ENCODE measurements at places on chromosomes 3 and 15. TPM values are rescaled to one million over a fixed set of nuclear protein-coding genes. Genes with fewer than 3 reads are reported as not detected.

- H3K36me3 ChIP-seq, result no peaks in the 10 kb centered on the region
- H3K27me3 ChIP-seq, result no peaks in the 10 kb centered on the region
- H3K4me3 ChIP-seq, result no peak overlapping the region
- H3K4me1 ChIP-seq, result peaks cover 8% of the 10 kb centered on the region
Measured at GRCh38 chr3:177498037-177498857, 301.0 kb upstream of the TBL1XR1 start.

DNA sequence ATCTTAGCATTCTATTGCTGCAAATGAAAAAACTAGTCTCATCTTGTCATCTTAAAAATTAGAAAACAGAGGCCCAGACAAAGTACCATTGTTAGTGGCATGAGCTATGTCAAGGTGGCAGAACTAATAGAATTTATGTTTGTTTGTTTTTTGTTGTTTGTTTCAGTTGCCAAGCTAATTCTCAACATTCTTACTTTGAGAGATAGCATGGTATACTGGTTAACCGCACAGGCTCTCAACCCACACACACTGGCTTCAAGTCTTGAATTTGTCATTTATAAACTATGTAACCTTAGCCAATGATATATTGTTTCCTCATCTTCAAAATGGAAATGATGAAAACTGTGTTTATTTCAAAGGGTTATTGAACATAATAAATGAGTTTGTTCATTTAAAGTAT lies 367.6 kb upstream of the PLSCR5 start:
- H3K27ac ChIP-seq, result no peak overlapping the region
- no peaks in the 10 kb centered on the region for H3K4me1 ChIP-seq
- H3K36me3 ChIP-seq, result no peaks in the 10 kb centered on the region
- no peak for DNase-seq

GRCh38 chr3:9646800-9647152 lies 2.5 kb upstream of the MTMR14 start:
- no peak overlapping the region for H3K4me3 ChIP-seq
- H3K4me1 ChIP-seq, result peaks cover 12% of the 10 kb centered on the region
- H3K27ac ChIP-seq, result no peak overlapping the region
- DNase-seq, result no peak

DNA sequence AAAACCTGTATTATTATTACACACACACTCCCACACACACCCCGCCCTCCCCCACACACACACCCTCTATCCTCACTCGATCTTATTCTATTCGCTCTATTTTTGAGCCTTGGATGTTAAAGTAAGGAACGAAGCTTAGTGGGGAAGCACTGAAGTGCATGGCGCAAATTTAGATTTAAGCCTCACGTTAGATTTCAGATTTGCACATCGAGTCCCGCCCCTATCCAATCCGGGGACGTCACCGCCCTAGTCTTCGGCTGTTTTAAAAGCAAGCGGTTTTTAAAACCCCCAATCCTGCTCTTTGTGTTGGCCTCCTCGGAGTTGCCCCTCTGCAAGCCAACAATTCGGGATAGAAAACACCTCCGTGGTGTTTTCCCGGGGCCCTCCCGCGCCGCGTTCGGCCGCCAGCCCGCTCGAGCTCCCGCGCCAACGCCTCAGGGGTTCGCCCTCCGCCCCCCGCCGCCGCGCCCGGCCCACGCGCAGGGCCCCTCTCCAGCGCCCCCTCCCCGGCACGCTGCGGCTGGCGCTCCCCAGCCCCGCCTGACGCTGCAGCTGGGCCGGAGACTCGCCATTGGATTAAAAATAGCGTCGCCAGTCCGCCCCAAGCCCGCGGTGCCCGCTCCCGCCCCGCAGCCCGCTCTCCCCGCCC lies at the start of gene USP13:
Gene USP13 (plus strand): TSS at position 594 of the 649 bp plus-strand sequence. CDS start 186 bp downstream, outside the sequence.
- peak within 1 kb of the TSS; percentile 57 for H3K27ac ChIP-seq
- no peaks in the 10 kb centered on the region for H3K36me3 ChIP-seq
- peak; percentile 66 for DNase-seq
- H3K4me3 ChIP-seq, result peak within 1 kb of the TSS; percentile 97
- H3K4me1 ChIP-seq, result peaks cover 9% of the 10 kb centered on the region

DNA sequence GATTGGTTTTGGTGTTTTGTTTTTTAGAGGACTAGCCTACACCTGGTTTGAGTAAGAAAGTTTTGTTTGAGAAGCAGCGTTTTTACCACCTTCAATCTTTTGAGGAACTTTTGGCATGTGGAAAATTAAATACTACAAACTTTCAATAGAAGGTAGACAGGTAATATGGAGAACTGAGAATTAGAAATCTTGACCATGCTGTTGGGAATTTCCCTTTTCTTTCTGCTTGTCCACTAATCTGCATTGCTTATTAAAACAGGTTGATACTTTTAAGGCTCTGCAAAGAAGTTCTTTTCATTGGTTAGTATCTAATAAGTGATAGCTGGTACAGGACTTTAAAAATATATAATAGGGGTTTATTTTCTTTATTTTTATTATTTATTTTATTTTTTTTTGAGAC lies 31.9 kb downstream of the UBE2E1 start:
- no peaks in the 10 kb centered on the region for H3K4me1 ChIP-seq
- 0 out of 2 replicates have a peak overlapping the region, but pooled peaks have one; percentile 7 for H3K27ac ChIP-seq
- H3K36me3 ChIP-seq, result peaks cover 8% of the 10 kb centered on the region

- no peak overlapping the region for H3K27ac ChIP-seq
- peaks cover 29% of the 10 kb centered on the region for H3K4me1 ChIP-seq
- DNase-seq, result peak; percentile 48
- H3K27me3 ChIP-seq, result no peaks in the 10 kb centered on the region
- H3K36me3 ChIP-seq, result no peaks in the 10 kb centered on the region
- no peak overlapping the region for H3K4me3 ChIP-seq
Measured at GRCh38 chr15:42037656-42038055, 16.8 kb upstream of the PLA2G4E start.

- no peaks in the 10 kb centered on the region for H3K27me3 ChIP-seq
- no peaks in the 10 kb centered on the region for H3K4me1 ChIP-seq
- H3K36me3 ChIP-seq, result no peaks in the 10 kb centered on the region
- no peak overlapping the region for H3K4me3 ChIP-seq
Measured at GRCh38 chr3:138036572-138036971, 26.6 kb downstream of the CLDN18 start.

DNA sequence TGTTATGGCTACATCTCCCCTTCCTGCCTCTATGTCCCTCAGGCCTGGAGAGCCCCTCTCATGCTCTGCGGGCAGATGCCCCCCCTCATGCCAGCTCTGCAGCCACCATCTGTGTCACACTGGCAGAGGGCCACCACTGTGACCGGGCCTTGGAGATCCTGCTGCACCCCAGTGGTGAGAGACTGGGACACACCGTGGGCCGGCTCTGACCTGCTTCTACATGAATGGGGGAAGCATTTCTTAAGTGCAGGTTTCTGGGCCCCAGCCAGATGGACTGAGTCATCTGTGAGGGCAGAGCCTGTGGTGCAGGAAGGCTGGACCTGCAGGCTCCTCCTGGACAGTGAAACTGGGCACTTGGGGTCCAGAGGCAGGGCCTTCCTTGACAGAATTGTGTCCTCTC lies 4.8 kb downstream of the VWA5B2 start:
- peaks cover 36% of the 10 kb centered on the region for H3K27me3 ChIP-seq
- no peak overlapping the region for H3K27ac ChIP-seq
- peaks cover 17% of the 10 kb centered on the region for H3K4me1 ChIP-seq
- no peaks in the 10 kb centered on the region for H3K36me3 ChIP-seq
- H3K4me3 ChIP-seq, result no peak overlapping the region

GRCh38 chr3:39971559-39972031 lies 162.2 kb downstream of the MYRIP start:
- no peaks in the 10 kb centered on the region for H3K27me3 ChIP-seq
- H3K4me1 ChIP-seq, result no peaks in the 10 kb centered on the region
- H3K4me3 ChIP-seq, result no peak overlapping the region

MYO5C gene
- 35.6 TPM for total RNA-seq

CX3CR1 gene
- total RNA-seq, result not detected

CLRN1 gene
- total RNA-seq, result not detected

ARHGEF26 gene
- 10.0 TPM for total RNA-seq

GOLGA6A gene
- not detected for total RNA-seq

GASK1A gene
- not detected for total RNA-seq

BTD gene
- total RNA-seq, result 15.6 TPM

ASB14 gene
- total RNA-seq, result not detected

FBXW12 gene
- total RNA-seq, result not detected
